AG08396 (cell line): ENCODE measurements at places on chromosomes 3 and 15.

DNA sequence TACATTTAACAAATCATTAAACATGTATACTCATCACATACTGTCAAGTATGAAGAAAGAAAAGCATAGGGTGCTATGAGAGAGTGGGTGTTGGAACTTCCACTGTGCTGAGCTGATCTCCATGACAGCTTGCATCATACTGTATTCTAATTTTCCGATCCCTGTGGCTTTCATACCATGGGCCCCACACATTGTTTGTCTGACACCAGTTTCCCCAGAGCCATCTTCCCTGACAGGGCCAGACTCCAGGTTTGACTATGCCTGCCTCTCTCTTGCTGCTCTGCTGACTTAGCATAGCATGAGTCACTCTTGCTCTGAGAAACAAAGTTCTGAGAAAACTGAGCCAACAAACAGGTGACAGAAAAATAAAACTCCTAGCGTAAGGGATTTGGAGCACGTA, 37.0 kb upstream of the CASR start:
- DNase-seq, result no peak

DNA sequence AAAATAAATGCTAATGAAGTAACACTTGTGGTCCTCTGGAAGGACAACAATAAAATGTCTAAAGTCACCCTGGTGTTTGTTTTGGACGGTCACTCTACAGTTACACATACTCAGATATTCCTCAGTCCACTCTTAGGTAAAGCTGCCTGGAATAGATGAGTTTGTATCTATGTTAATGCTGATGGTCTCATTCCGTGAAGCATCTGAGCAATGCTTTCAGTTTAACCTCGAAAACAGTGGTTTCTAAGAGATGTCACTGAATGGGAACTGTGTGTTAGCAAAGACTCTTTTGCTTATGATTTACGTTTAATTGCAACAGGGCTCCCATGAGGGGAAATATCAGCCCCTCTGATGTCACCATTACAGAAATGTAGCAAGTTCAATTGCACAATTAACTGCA, 49.1 kb downstream of the FBN1 start:
- no peak for DNase-seq

DNA sequence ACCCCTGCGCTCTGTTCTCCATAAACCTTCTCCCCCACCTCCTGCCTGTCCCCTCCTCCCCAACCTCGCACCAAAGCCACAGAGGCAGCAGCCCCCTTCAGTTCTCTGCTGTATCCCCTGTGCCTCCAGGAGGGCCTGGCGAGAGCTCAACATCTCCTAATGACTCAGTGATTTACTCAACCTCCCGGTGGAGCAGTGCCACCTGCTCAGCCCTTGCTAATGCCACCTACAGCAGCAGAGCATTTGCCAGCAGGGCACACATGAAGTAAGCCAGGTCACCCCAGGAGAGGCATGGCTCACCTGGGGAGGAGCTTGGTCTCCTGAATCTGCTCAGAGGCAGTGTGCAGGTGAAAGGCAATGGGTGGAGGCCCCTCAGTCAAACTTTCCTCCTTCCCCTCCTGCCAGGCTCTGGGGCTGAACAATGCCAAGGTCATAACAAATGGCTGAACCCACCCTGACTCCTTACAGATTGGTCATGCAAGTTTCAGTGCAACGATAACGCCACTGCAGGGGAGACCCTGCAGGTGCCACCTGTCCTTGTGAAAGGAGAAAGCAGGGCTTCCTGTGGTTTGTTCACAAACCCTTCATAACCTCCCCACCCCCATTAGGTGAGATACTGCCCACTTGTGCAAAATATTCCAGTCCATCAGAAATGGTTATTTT, 19.8 kb downstream of the TRPM1 start:
- no peak for DNase-seq

DNA sequence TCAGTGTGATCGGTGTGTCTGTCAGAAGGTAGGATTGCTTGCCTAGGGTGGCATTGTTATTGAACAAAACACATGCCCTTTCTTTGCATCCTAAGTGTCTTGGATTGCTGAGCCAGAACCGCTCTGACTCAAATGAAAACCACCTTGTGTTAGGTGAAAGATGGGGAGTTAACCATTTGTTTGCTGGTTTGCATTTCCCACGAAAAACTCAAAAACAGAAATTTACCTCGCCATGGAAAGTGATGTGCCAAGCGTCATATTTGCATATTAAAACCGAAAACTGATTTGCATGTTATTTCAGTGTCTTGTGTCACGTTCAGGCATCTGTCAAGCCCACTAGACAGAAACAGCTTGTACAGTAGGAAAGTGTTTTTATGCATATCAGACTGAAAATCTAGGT, 474.6 kb upstream of the TPRG1 start:
- DNase-seq, result no peak

DNA sequence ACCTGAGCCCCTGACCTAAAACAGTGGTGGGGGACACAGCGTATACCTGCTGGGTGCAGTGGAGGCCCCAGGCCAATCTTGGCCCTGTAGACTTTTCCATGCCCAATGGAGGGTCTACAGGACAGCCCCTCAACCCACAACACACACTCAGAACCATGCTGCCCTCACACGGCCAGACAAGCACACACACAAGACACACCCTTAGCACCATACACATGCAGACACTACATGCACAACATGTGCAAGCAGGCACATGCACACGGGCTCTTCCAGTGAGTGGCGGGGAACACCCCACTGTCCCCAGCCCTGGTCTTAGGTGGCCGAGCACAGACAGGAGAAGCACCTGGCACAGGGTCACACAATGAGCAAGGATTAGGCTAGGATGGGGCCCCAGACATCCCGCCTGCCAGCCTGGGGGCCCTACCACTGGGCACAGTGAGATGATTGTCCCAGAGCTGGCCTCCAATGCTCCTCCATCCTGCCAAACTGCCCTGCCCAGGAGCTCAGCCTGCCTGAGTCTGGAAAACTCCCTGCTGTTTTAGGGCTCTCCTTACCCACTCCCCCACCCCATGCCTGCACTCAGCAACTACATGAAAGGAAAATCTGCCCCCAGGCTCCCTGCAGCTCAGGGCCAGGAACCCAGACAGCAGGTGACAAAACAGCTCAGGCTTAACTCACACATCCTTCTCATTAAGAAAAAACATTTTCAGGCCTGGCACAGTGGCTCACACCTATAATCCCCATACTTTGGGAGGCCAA, 15.8 kb downstream of the IQSEC1 start:
- no peak for DNase-seq

DNA sequence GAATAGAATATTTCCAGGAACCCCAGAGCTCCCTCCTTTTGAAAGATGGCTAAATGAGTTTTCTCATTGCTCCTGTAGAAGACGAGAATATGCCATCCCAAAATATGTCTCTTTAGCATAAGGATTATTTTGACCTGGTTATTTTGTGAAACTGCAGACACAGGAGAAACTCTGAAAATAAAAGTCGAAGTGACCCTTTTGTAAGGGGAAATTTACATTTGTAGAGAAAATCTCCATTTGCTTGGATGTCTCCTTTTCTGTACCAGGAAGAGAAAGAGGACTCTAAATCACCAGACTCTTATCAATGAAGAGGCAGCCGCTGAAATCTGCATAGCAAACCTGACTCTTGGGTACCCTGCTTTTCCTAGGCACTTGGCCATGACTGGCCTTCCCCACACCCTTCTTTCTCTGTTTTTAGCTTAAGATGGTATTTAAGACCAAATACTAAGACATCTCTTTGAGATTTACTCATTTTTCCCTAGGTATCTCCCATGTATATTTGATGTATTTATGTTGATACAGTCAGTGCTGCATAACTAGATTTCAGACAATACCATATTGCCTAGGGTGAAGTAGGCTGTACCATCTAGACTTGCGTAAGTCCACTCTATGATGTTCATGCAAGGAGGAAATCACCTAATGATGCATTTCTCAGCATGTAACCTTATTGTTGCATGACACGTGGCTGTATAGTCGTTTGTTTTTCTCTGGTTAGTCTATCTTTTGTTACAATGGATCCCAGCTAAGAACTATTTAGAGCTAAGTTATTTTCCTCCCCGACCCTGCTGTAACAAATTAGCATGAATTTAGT, 98.2 kb upstream of the UBE3A start:
- DNase-seq, result no peak

DNA sequence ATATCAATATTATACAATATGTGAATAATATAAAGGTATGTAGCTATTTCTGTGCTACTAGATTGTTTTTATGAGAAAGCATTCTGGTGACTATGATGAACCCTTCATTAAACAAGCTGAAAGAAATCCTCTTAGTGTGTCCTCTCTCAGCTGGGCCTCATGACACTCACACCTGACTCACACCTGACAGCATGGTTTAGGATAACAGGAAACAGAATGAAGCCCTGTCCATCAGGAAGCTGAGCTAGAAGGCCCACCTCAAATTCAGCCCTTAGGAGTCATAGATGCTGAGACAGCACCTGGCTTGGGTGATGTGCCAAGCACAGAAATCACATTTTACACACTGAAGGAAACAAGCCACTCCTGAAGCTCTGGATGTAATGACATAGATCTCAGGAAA, 30.8 kb downstream of the CHCHD4 start:
- no peak for DNase-seq

GRCh38 chr15:98844261-98844660, 163.3 kb downstream of the PGPEP1L start:
- DNase-seq, result no peak

DNA sequence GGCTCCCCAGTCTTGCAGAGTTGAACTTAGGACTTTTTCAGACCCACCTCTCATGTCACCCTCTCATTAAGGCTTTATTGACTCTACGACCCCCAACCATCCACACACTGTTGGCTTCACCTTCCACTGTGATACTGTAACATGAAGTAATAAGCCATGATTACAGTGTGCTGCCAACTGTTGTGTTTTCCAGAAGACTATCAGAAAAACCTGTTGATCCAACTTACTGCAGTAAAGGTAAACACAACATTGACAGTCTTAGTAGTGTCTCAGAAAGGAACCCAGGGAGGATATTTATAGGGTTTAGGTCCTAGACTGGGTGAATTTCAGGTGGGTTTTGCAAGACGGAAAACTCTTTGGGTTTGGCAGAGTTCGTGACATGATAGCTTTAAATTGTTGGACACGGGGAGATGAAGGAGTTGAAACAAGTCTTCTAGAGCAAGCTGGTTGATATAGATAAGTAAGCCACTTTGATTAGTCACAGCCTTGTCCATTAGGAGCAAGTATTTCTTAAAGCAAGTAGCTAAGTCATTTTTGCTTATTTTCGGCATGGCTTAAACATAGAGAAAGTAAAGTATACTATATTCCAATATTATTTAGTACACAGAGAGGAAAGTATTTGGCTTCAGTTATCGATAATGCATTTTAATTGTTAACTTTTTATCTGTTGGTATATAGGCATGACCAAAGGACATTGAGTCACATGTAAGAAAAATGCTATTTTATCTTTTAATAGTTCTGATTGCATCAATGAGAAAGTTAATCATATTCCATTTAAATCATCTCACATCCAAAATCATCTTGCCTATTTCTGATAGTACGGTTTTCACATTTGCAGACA, 2.4 kb upstream of the COL6A5 start:
- DNase-seq, result no peak

GRCh38 chr3:40837300-40837699, 312.5 kb downstream of the ZNF621 start:
- DNase-seq, result no peak

DNA sequence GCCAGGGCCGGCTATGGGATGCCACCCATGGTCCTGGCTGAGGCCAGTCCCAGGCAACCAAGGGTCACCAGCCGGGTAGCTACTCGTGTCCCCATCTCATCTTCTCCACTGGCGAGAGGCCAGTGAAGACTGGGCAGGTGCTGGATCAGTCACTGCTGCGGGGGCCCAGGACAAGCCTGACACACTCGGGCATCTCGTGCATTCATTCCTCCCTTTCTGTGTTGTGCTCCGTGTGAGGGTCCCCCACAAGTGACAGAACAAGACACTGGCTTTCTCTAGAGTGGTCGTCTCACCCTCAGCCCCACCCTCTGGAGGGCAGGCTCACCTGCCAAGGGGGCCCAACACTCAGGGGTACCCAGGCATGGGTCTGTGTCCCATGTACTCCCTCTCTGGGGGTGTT, 48.4 kb downstream of the ROPN1B start:
- no peak for DNase-seq

DNA sequence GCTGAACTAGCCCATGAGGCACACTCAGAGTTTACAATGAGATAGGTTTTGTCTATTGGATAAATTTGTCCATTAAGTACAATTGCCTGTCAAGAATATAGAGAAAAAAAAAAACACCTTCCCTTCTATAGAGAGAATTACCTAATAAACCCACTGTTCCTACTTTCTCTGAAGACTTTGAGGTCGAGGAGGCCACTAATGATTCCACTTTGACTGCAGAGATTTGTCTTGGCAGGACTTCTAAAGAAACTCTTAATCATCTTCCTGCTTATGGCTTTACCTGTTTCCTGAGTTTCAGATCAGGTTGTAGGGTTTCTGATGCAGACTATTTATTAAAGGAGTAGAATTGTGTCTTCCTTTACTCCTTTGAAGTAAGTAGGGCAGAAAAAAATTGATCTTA, 342.4 kb upstream of the KCNMB2 start:
- DNase-seq, result no peak

DNA sequence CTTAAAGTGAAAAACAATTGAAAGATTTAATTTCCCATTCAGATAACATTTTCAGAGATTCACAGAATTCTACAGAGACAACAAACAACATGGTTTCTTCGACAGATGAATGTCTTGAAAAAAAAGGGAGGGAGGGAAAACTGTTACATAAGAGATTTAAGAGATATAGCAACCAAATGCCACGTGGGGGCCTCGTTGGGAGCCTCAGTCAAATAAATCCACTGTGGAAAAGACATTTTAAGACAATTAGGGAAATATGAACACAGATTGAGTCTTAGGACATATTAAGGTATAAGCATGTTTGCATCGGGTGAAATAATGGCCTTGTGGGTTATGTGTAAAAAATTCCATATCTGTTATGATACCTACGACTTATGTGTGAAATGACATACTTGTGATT, 5.0 kb upstream of the PRRT3 start:
- no peak for DNase-seq

DNA sequence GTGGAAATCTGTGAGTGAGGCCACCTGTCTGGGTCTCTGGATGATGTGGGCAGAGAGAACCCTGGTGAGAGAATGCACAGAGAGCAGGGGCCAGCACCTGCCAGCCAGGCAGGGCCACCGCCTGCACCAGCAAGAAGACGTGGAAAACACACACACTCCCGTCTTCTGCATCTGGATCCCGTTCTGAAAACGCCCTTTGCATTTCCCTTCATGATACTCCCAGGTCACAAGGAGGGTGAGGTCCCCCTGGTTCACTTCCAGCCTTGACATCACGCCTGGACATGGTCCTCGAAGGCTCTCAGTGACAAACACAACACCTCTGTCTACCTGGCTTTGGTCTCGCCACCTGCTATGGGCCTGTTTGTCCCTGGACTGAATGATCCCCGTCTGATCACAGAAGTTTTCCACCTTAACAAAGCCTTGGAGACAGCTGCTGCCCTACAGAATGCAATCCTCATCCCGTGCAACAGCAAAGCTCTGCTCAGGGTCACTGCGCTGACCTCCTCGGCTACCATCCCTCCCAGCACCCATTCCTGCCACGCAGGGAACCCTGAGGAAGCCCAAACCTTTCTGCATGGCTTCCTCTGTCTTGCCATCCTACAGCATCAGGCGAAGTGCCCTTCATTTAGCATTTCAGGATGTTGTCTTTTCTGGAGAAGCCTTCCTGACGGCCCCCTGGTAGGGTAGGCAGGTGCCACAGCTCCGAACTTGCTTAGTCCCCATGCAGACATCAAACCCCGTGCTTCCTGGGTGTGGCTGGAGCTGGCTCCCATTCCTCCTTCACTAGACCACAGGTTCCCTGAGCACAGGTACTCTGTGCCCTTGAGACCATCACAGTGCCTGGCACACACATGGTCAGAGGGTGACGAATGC, 122.5 kb downstream of the ATP10A start:
- DNase-seq, result no peak
